SIG-M5 (cell line): ENCODE measurements at places on chromosomes 11 and 22.

DNA sequence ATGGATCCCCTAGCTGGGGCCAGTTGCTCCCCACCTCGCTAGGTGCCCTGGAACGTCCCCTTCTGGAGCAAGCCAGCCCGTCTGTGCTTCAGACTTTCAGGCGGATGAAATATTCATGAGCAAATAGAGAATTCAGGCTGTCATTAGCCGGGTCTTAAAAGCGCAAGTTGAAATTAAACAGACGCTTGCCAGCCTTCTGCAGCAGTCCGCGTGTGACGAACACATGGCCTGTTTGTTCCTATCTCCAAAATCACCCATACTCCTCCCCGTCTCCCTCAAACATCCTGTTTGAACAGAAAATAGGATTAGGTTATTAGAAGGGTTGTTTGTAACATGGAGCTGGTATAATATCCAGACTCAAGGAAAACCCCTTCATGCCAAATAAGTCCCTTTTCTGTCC, 38.7 kb downstream of the MYO18B start:
- DNase-seq, result no peak

GRCh38 chr11:38315151-38315550, 1717.1 kb upstream of the RAG2 start:
- no peak for DNase-seq

- no peak for DNase-seq
Observed at GRCh38 chr11:56898856-56899255, 89.9 kb upstream of the OR5AK2 start.

DNA sequence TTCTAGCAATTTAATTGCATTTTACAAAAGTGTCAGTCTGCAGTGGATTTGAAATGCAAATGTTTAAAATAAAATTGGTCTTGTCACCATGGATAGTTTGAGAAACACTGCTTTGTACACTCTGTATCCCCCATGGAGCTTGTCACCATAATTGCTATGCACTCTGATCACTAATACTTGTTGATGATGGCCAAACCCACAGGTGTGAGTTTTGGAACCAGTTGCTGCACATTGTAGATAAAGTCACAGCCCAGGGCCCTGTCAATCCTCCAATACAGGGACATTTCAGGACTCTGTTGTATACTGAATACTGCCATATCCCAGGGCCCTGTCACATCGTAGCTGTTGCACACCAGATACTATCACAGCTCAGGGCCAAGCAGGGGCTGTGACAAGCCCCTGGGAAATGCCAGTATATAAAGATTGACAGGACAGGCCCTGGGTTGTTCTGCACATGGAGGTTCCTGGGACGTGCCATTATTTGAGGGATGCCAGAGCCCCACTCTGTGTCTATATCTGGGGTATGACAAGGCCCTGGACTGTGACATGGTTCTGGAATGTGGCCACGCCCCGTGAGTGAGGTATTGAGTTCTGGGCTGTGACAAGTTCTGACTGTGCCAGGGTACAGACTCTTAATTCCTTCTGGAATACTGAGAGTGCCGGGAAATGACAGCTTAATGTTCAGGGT, 27.9 kb upstream of the SMPD1 start:
- no peak for DNase-seq

DNA sequence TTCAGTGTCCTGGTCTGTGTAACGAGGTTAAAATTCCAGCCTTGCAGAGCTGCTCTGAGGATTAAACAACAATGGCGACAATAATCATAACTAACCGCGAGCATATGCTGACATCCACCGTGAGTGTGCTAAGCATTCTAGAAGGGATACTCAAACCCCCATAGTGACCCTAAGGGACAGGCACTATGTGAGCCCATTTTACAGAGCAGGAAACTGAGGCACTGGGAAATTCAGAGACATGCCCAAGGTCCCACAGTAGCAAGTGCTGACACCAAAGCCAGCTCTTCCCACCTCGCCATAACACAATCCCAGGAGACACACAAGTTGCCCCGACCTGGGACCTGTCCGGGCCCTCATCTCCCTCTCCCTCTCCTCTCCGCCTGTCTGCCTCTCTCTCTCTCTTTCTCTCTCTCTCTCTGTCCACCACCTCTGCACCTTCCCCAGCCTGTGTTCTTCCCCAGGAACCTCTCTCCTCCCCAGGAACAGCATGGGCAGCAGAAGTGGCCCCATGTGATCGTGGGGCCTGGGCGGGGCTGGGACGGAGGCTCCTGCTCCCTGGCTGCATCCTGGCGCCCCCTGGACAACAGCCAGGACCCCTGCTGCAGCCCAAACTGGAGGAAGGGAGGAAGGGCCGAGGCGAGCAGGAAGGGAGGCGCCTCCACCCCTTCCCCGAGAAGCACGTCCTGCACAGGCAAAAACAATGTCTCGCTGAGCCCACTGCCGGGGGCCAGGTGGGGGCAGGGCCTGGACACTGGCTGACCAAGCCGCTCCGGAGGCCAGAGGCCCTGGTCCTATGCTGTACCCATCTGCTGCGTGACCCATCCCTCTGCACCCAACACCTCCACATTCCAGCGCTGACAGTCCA, 14.8 kb upstream of the MFNG start:
- DNase-seq, result no peak

DNA sequence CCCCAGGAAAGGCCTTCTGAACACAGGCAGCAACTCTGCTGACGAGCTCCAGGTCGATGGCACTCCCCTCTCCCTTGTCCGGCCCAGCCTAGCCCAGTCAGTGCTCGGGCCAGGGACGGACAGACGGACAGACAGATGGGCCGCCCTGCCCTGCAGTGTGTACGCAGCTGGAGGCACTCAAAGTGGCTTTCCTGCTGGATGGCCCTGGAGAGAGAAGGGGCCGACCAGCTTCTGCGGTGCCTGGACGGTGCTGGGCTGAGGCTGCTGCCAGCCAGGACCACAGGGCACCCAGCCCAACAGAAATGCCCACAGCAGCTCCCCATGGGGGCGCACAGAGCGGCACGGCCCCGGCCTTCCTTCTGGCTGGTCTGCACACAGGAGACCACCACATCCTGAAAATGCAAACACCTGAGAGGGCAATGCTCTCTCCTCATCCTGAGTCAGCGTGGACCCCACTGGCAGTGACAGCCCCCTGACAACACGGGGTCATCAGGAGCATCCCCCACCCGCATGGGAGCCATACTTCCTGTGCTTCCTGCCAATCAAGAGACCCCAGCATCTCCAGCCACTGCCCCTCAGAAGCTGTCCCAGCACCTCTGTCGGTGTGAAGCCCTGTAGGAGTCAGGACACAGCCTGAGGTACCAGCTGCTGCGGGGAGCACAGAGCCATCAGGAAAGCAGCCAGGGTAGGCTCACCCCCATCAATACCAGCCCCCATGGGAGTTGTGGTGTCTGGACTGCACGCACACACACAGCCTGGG, 692 bp upstream of the MOB2 start:
- DNase-seq, result no peak

GRCh38 chr11:74839971-74840370, 91.3 kb downstream of the RNF169 start:
- DNase-seq, result no peak

DNA sequence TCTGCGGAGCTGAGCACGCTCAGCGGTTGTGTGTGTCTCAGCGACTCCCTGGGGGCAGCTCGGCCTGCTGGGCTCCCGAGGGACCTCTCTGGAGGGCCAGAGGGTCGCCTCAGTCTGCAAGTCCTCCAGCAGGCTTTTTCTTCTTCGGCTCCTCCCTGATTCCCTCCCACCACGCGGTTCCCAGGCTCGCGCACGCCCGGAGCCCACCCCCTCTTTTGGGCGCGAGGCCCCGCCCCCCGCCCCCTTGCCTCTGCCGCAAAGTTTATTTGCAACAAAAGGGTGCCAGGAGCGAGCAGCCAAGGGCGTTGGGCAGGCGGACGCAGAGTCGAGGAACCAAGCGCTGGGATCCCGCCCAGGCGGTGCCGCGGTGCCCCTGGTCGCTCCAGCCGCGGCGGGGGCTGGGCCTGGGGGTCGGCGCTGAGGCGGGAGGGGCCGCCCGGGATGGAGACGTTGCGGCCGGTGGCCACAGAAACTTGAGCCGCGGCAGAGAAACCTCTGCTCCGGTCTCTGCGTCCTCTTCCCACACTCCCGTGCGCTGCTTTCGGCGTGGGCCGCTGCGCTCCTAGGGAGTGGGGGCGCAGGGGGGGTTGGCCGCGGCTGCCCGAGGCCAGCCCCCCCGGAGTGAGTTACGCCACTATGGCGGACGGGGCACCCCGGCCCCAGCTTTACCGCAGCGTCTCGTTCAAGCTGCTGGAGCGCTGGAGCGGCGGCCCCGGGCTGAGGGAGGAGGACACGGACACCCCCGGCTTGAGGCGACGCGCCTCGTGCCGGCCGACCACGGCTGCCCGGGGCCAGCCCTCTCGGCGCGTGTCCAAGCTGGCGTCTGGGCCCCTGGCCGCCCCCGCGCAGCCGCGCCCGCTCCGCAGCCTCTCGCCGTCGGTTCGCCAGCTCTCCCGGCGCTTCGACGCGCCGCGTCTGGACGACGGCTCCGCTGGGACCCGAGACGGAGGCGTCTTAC, at the start of gene ARHGEF17:
Gene ARHGEF17 (plus strand): TSS at position 274 of the 958 bp plus-strand sequence. CDS start 363 bp downstream, at position 637.
- DNase-seq, result no peak

GRCh38 chr22:47102081-47102480, 339.6 kb downstream of the TBC1D22A start:
- DNase-seq, result no peak

DNA sequence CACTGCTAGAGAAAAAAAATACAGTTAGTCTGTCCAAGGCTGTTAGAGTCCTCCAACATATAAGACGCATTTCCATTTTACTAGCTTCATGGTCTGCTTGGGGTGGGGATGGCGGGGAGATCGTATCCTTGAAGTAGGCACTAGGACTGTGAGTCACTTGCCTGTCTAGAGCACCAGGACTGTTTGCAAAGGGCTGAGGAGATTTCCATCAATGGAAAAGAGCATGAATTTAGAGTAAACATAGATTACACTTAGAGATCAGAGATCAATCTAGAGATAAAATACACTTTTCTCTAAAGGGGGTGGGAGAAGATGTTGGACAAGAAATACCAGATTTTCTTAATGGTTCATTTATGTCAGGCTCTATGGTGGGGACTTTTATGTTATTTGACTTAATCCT, 1.7 kb upstream of the MS4A7 start:
- no peak for DNase-seq

GRCh38 chr22:26446808-26447515, 17.9 kb downstream of the ASPHD2 start:
- no peak for DNase-seq

- DNase-seq, result no peak
Observed at GRCh38 chr11:93529707-93530467, 13.3 kb downstream of the SMCO4 start.

DNA sequence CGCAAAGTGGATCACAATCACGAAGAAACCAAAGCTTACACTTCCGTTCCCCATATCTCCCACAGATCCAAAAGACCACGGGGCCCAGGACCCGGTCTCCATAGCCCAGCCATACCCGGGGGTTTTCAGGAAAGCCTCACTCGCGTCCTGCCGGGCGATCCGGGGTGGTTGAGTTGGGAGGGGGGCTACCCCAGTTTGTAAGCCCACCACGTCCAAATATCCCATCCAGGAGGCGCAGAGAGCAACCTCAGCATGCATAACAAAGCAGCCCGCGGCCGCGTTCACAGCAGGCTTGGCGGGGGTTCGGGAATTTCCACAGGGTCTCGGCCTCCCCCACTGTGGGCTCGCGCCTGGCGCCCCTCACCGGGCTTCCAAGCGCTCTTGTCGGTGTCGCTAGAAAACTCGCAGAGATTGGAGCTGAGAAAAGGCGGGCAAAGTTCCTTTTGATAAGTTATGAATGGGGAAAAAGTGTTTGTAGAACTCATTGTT, 9.5 kb downstream of the SDF2L1 start:
- DNase-seq, result no peak

GRCh38 chr22:41092847-41093411, 537 bp downstream of the EP300 start:
- no peak for DNase-seq

DNA sequence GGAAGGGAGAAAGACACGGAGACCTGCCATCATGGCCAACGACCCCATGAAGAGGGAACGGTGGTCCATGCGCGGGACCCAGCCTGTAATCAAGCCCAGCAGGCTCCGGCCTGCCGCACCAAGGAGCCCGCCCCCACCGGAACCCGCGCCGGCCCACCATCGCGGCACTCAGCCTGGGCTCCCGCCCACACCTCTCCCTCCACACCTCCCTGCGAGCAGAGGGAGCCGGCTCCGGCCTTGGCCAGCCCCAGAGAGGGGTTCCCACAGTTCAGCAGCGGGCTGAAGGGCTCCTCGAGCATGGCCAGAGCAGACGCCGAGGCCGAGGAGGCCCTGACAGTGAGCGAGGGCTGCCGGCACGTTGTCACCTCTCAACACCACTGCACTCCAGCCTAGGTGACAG, 1302.8 kb upstream of the CNTN5 start:
- DNase-seq, result no peak

DNA sequence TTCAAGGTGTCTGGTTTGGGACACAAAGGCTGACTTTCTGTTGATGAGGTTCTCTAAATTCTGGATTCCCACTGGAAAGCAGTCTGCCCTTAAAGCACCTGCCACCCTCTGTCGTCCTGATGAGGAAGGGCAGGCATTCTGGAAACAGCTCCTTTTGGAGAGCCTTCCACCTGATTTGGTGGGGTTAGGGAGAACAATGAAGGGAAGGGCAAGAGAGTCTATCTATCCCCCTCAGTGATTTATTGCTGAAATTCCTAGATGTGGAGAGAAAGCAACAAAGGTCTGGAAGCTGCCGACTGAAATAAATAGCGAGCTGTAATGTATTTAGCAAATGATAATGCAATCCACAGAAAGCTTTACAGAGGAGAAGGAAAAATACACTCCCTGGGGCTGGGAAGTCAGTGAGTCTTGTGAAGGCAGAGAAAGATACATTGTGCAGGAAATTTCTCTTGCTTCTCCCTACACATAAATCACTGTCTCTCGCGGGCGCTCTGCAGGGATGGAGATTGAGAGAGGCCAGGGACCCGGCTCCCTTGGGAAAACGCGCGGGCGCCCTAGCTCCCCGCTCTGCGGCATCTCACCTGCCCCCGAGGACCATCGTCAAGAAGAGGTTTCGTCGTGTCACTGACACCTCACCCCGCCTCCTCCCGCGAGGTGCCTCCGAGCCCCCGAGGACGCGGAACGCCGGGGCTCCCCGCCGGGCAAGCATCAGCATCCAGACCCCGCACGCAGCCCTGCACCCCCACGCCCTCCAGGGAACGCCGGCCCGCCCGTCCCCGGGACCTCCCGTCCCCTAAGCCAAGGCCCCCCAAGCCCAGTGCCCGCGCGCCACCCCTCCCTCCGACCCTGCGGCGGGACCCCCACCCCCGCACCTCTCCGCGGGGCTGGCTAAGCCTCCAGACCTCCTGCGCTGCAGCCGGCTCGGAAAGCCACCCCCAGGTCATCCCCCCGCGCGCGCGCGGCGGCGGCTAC, 673 bp downstream of the CDON start:
- DNase-seq, result no peak
